HT-29 (cell line): ENCODE measurements at places on chromosomes 7 and 10.
A peak's percentile ranks its signal among the peaks of the same experiment; 100 is the strongest.

GRCh38 chr7:106639476-106640334 is 21.3 kb downstream of the CCDC71L start:
- DNase-seq, result no peak

DNA sequence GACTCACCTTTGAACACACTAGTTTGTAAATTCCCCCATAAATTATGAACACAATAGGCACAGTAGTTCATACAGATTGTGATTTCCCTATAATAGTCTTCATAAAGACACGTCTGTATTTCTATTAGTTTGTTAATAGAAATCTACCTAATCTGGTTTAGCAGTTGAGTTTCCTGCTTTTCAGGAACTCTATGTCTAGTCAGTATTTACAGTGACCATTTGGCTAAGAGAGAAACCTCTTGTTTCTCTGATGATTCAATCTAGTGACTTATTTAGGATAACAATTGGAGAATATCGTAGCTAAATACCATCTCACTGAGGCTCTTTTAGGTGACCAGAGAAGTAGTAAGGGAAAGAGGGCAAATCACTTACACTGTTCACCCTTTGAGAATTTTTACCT is 5.9 kb upstream of the HERPUD2 start:
- no peak for DNase-seq

- DNase-seq, result no peak
Observed at GRCh38 chr10:119523895-119524719, 18.4 kb downstream of the RGS10 start.

- no peak for DNase-seq
Observed at GRCh38 chr7:83178796-83179195, 16.1 kb upstream of the PCLO start.

- no peak for DNase-seq
Observed at GRCh38 chr10:23284674-23285335, 59.8 kb downstream of the C10orf67 start.

DNA sequence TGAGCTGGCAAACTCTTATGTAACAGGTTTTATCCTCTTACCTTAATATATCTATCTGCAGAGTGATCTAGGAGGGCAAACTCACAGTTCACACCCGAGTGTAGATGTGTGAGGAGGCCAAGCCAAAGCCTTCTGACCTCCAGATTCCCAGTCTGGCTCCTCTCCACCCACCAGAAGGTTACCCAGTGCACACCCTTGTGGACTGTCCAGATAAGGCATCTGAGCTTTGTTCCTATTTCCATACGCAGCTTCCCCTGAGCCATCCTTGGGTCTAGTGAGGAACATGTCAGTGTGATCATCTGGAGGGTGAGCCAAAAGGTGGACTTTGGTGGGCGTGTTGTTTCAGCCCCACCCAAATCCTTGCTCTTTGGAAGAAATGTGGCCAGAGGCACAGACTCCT is 203.0 kb upstream of the MEOX2 start:
- DNase-seq, result peak; percentile 47

DNA sequence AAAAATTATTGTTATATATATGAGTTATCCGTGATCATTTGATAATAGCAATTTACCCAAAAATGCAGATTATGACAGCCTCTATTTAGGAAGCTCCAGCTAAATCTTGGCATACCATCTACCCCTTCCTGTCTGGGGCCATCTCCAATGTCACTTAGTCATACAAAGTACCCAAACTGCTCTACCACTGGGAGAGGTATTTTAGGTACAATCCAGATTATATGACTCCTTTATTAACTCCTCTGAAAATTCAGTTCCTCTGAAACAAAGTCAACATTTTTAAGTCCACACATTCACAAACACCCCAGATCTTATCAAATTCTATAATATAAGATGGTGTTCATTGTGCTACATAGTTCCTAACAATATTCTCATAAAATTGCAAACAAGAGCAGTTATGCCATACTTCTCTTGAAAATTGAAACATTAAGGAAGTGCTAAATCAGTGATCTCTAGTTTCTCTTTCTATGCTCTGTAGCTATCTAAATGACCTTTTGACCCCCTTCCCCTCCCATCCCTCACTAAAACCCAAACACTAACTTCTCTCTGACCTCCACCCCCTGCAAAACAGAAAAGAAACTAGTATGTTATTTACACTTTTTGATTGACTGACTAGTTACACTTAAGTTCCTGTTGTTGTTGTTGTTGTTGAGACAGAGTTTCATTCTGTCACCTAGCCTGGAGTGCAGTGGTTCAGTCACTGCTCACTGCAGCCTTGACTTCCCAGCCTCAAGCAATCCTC is 16.4 kb downstream of the HOXA1 start:
- DNase-seq, result no peak

GRCh38 chr10:103688491-103688890 is 166.9 kb downstream of the SH3PXD2A start:
- DNase-seq, result peak; percentile 58

GRCh38 chr10:83592337-83592935 is 546.9 kb upstream of the GHITM start:
- DNase-seq, result no peak
